ENCODE measurements at places on chromosomes 16 and 17.

- peak; percentile 3 for DNase-seq
These were observed 26.1 kb upstream of the KDM8 start for GRCh38 chr16:27177031-27177774.

- no peak for DNase-seq
These were observed 624.6 kb upstream of the EEF2KMT start for GRCh38 chr16:5722116-5722619.

DNA sequence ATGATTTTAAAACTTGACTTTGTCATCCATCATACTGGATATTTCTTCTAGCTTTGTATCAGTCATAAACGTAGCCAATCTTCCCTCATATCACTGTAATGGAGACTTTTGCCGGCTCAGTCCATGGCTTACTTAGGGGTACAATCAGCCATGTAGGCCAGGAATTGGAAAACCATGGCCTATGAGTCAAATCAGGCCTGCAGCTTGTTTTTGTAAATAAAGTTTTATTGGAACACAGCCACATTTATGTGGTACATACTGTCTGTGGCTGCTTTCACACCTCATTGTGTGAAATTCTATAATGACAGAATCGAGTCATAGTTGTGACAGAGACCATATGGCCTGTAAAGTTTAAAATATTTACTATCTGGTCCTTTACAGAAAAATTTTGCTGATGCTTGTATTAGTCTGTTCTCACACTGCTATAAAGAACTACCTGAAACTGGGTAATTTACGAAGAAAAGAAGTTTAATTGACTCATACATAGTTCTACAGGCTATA is 64.5 kb upstream of the CDH13 start:
- no peak for DNase-seq

- DNase-seq = no peak
These were observed 72.9 kb downstream of the CYTH1 start for GRCh38 chr17:78709119-78709681.

GRCh38 chr16:31229501-31229900 is 12.6 kb upstream of the PYDC1 start:
- DNase-seq = no peak

DNA sequence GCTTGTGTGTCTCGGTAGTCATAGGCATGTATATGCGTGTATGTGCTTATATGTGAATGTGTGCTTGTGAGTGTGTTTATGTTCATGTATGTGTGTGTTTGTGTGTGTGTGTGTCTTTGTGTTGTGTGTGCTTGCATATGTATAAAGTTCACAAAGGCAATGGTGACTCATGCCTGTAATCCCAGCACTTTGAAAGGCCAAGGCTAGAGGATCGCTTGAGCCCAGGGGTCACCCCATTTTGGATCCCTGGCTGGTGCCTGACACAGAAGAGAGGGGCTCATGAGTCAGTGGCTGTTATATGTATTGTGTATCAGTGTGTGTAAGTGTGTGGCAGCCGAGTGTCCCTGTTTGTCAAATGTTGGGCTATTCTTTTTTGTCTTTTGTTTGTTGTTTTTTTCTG is 69.3 kb downstream of the ABCC1 start:
- no peak for DNase-seq

DNA sequence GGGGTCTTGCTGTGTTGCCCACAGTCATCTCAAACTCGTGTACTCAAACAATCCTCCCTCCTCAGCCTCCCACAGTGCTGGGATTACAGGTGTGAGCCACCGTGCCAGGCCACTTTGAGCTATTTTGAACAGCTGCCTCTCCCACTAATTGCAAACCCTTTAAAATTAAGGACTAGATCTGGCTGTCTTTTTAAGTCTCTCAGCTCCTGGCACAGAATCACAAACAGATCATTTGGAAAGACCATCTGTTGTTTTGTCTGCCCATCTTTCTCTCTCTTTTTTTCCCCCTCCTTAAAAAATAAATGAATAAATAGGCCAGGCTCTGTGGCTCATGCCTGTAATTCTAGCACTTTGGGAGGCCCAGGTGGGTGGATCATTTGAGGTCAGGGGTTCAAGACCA is 10.9 kb upstream of the STAT3 start:
- no peak for DNase-seq

DNA sequence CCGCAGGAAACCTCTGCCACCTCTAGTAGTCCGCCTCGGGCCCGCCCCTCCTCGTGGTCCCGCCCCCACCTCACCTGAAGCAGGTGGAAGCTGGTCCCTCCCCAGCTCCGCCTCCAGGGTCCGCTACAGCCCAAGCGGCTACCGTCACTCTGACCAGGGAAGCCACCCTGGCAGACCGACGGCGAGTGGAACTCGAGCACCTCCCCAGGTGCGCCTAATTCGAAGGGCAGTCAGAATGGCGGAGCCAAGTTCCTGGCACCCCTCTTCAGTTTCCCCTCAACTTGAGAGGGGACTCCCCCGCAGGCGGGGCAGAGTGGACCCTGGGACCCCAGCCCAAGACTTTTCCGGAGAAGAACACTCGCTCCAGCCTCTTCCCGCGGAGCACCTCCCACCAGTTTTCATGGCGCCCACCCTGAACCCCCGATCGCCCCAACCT is 507 bp downstream of the FHOD1 start:
- no peak for DNase-seq

GRCh38 chr17:56710986-56711385 is 117.5 kb downstream of the NOG start:
- DNase-seq = no peak

DNA sequence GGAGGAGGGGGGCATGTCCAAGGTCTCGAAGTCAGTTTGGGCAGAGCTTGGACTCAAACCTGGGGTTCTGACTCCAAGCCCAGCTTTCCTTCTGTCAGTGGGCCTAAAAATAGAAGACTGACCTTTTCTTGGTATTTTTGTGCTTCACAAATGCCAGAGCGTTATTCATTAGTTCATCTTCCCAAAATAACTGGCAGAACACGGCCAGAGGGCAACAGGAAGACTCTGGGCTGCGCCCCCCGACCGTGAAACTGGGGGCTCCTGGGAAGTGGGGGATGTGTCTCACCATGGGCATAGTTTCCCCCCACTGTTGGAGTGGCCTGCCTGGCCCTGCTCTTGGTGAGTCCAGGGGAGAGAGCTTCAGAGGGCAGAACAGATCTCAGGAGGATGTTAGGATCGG is 94.0 kb downstream of the SOCS1 start:
- no peak for DNase-seq

GRCh38 chr17:55652114-55652823 is 70.4 kb downstream of the TMEM100 start:
- no peak for DNase-seq

DNA sequence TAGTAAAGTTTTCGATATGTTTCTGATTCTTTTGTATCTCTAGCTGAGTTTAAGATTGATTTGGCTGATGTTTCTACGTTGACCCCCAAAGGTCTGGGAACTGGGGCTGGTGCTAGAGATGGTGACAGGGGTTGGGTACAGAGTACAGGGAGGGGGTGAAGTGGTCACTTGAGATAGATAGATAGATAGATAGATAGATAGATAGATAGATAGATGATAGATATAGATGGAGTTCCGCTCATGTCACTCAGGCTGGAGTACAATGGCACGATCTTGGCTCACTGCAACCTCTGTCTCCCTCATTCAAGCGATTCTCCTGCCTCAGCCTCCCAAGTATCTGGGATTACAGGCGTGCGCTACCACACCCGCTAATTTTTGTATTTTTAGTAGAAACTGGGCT is 1.8 kb upstream of the FBRS start:
- no peak for DNase-seq

GRCh38 chr17:31588512-31588911 is 197.0 kb downstream of the RAB11FIP4 start:
- no peak for DNase-seq

DNA sequence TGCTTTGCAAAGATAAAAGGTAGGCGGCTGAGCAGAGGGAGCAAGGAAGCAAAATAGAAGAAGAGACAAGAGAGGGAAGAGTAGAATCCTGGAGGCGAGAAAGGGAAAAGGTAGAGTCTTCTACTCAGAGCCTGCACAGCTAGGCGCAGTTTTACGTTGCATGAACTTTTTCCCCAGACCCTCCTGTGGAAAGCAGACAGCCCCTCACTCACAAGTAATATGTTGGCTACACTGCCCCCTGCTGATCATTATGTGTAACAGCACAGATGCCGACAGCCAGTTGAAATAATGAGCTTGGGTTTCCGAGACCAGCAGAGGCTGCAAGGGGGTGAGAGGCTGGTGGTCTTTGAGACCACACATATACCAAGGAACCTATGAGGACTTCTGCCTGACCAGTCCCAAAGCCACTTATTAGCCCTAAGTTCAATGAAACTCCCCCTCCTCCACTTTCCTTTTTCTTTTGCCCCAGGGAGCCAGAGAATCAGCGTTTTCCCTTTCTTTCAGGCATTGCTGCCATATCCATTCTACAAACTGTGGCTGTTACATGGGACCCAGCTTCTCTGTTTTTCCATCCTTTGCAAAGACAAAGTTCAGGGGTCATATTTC is 22.5 kb upstream of the CMTR2 start:
- DNase-seq = no peak

GRCh38 chr16:88322500-88322970 is 60.2 kb upstream of the ZNF469 start:
- DNase-seq = no peak

GRCh38 chr16:17843905-17844304 is 373.1 kb upstream of the XYLT1 start:
- no peak for DNase-seq

- no peak for DNase-seq
These were observed 29.5 kb upstream of the MED9 start for GRCh38 chr17:17447264-17447663.

- DNase-seq = no peak
These were observed 1.8 kb upstream of the OR1E1 start for GRCh38 chr17:3400055-3400454.

GRCh38 chr17:9566067-9566466 is 9.6 kb downstream of the STX8 start:
- no peak for DNase-seq

Data from stimulated activated CD8-positive, alpha-beta memory T cell treated with anti-CD3 and anti-CD28 coated beads, Interleukin-4, amount 100 ng/mL, for 4 hours (primary cell).